ENCODE measurements at places on chromosomes 11 and 22.

GRCh38 chr22:38205261-38206128 lies 3.7 kb downstream of the MAFF start:
- DNase-seq = no peak

GRCh38 chr22:45421349-45422055 lies 8.0 kb downstream of the RIBC2 start:
- no peak for DNase-seq

- DNase-seq = no peak
Measured at GRCh38 chr22:19177164-19178064, 1.1 kb downstream of the SLC25A1 start.

- DNase-seq = no peak
Measured at GRCh38 chr11:134346101-134346975, 14.6 kb downstream of the GLB1L2 start.

DNA sequence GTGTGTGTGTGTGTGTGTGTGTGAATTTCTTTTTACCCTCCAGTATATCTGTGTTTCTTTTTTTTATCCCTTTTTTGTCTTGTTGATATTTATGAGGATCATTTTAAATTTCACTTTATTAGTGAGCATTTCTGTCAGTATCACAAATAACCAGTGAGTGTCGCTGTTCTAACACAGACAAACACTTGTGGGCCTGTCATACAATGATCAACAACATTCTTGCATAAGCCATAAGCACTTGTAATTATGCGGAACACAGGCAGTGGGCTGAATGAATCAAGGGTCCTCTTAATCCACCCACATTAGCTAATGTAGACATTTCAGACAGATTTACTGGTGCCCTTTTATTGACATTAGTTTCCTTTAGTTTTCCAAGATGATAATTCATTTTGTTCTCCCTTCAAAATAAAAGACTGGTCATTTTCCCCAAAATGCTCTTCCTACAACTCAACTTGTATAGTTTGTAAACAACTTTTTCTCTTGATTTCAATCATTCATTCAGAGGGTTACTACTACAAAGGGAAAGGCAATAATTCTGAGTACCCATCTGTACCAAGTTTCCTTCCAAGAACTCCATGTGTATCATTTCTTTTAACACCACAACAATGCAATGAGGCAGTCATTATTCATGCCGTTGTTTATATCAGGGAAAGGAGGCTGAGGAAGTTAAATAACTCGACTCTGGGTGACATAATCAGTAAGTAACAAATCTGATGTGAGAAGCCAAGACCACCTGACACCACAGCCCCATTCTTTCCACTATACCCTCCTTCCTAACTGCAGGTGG lies 34.5 kb upstream of the ANO3 start:
- no peak for DNase-seq

- no peak for DNase-seq
Measured at GRCh38 chr11:28514391-28514790, 406.2 kb downstream of the METTL15 start.

DNA sequence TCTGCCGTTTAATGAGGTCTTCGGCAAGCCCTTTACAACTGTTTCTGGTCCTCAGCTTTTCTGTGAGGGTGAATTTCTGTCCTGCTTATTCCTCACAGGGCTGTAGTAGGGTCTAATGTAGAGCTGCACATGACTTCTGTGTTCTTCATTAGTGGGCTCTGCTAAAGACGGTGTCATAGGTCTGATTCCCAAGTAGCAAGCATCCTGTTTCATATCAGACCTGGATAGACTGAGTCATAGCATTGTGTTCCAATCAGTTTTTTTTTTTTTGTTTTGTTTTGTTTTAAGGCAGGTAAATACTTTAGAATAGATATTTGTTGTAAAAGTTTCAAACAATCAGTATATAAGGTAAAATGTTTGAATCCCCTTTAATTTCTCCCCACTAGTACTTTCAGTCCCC lies 35.4 kb downstream of the BIRC2 start:
- DNase-seq = no peak

- no peak for DNase-seq
Measured at GRCh38 chr11:93655581-93656255, 5.8 kb upstream of the CEP295 start.

DNA sequence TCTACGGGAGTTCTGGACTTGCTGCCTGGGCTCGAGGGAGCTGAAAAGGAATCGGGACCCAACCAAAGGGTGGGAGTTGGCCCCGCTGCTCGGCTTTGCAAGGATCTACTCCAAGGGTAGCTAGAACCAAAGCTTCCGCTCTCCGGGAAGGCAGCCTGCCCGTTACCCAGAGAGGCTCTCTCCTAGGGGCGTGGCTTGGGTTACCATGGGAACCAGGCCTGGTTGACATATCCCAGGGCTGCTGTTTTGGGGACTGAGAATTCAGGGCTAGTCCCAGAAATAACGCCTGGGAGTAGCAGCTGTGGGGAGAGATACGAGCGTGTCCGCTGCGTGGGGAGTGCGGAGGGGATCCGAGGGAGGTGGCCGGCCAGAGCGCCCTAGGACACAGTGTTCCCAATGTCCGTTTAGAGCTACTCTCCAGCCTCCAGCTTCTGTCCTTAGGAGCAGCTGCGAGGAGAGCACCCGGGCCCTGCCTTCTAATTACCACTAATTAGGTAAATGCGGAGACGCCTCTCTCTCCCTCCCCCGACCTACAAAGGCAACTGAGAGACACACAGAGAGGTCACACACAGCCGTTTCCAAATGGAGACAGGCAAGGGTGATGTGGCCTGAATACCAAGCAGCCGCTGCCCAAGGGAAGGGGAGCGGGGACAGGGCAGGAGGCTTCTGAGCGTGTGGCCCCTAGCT lies 141.6 kb upstream of the CADM1 start:
- DNase-seq = no peak

All from naive thymus-derived CD8-positive, alpha-beta T cell (primary cell).